Mesothelial cell of epicardium (in vitro differentiated cells): ENCODE measurements at places on chromosomes 1 and 21.
A peak's percentile ranks its signal among the peaks of the same experiment; 100 is the strongest.

DNA sequence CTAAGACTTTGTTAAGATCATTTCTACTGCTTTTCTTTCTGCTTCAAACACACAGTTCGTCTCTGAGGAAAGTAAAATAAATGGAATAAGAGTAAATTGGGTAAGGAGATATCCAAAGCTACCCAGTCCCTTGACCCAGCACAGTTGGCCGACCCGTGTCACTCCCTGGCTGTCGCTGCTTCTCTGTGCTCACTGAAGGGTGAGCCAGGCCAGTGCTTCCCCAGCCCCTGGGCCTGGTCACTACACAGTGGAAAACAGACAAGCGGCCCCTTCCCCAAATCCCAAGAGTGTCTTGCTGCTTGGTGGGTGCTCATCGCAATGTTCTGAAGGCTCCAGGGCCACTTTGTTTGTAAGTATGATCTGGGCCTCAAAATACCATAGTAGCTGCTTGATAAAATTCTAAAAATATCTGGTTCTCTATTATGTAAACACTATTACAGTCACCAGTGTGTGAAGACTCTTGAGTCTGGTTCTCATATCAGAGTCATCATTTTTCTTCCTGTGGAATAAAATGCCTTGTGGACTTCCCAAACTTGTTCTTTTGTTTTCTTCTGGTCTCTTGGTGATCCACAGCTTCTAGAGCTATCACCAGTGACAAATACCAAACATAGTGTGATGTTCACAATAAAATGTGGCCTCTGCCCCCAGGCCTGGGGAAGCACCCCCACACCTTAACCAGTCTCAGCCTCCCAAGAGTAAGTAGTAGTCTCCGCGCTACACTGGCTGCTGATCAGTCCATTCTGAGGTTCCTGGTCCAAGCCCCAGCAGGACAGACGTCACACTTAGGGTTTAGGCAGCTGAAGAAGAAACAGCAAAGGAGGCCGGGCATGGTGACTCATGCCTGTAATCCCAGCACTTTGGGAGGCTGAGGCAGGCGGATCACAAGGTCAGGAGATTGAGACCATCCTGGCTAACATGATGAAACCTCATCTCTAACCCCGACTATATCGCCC, 106.2 kb downstream of the DHRS3 start:
- no peak for DNase-seq

DNA sequence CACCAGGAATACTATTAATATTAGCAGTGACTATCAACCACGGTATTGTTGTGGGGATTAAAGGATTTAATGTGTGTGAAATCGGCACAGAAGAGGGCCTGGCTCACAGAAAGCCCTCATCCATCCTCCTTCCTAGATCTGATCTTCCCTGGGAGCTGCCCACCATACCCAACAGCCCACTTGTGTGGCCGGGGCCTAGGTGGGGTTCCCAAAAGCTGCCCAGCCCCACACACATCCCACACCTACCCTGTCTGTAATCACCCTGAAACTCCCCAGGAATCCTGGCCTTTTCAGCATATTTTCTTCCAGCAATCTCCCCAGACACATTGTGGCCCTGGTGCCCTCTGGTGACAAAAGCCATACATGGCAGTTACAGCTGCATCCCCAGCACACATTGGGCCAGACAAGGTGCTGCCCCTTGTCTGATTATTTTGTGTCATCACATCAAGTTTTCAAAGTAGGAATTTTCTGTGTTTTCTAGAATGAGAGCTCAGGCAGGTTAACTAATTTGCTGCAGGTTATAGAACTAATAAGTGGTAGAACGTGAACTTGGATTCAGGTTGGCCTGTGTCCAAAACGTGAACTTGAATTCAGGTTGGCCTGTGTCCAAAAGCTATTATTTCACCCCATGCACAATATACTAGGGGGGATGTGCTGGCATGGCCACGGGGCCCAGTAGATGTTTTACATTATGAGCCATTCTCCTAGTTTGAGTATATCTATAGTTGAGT, 5.3 kb upstream of the SLC6A9 start:
- DNase-seq, result peak; percentile 65

- DNase-seq, result no peak
Observed at GRCh38 chr1:204483791-204484190, 10.8 kb downstream of the PIK3C2B start.

DNA sequence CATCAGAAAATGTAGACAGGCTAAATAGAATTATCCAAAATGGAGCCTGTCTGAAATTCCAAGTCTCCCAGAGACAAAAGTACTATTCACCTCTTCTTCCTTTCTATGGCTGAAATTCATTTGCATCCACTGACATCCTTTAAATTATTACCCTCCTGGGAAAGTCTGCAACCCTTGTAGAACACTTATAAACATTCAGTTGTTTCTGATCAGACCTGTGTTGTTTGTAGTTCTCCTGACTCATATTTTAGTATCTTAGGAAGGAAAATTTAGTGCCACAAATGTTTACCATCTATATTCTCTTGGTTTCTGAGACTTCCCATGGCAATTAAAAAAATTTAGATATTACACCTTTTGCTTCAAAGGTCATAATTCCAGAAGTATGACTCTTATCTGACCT, 69.6 kb upstream of the C1orf105 start:
- no peak for DNase-seq

DNA sequence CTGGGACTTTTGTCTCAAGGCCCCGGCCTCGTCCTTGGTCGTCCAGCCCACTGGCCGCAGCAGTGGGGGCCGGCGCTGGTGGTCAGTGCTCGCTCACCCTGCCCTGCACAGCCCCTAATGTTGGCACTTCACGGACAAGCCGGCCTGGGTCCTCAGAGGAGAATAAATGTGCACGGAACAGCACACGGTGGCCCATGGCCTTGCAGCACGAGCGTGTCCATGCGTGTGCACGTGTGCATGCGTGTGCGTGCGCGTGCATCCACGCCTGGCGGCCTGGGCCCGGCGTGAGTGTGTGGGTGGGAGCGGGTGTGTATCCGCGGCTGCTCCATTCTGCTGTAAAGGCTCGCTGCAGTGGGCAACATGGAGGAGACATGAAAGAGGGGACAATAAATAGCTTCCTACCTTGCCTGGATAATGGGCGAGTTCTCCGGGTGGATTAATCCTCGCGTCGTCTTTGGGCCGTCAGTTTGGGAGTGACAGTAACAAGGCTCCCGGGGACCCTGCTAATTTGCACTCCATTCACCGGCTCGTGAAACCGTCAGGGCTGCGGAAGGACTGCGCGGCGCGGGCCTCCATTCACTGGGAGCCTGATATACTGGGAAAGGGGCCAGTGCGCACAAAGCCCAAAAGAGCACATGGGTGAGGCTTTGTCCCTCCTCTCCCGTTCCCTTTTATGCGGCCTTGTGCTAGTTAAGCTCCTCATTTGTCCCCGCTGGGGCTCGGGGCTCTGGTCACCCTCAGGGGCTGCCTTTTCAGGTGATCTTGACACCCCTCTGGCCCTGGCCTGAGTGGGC, 142.8 kb downstream of the PRDM16 start:
- DNase-seq, result no peak

DNA sequence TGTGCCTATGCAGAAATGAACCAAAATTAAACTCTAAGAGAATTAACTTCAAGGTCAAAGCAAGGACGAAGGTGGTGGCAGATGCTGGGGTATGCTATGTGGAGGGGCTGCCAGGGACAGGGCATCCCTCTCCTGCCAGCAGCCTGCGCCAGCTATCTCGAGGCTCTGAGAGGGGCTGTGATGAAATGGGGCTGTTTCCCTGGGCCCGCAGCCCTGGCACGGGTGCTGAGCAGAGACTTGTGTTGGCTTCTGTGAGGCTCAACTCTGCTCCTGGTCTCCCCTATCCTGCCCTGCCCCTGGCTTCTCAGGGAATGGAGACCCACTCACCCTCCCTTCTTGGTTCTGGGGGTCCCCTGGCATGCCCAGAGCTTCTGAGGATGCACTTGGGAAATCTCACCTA, 41.9 kb upstream of the TIAM1 start:
- DNase-seq, result peak; percentile 11

GRCh38 chr1:212838145-212838544, 9.3 kb downstream of the SPATA45 start:
- DNase-seq, result no peak

- DNase-seq, result no peak
Observed at GRCh38 chr21:17441370-17441769, 71.5 kb upstream of the CXADR start.

DNA sequence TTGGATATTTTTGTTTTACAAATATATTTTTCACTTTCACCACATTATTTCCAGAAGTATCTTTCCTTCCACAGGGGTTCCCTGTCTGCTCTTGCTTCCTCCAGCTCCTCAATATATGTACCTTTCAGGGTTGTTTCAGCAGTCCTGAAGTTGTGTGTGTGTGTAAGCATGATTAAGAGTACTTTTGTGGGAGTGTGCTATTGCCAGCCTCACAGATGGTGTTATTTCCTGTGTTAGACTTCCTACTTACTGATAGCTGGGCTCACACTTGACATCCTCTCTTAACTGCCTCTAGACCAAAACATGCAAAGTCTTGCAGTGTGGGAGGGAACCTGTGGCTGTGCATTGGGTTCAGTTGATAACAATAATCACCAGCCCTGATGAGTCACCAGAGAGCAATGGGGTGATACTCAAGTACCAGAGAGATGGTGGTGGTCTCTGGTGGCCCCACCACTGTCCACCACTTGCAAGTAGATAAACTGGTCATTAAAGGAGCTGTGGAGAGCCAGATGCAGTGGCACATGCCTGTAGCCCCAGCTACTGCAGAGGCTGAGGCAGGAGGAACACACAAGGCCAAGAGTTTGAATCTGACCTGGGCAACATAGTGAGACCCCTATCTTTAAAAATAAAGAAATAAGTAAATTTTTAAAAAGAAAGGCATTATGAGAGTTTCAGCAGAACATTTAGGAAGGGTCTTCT, 126.7 kb downstream of the NR5A2 start:
- DNase-seq, result no peak

DNA sequence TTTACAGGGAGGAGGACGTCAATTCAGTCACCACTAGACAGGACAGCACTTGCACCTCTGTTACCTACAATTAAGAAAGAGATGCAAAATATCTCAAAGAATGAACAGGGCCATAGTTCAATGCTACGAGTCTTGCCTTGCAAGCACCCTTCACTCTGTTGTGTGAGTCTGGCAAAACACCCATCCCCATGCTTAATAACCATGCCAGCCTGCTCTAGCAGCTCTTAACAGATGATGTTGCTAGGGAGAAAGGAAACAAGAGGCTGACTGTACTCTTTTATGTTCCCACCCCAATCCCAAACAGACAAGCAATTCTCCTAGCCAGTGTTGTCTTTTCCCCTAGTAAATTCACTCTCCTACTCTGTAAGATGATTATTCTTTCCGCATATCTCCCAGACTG, 5.3 kb downstream of the CBR1 start:
- no peak for DNase-seq

DNA sequence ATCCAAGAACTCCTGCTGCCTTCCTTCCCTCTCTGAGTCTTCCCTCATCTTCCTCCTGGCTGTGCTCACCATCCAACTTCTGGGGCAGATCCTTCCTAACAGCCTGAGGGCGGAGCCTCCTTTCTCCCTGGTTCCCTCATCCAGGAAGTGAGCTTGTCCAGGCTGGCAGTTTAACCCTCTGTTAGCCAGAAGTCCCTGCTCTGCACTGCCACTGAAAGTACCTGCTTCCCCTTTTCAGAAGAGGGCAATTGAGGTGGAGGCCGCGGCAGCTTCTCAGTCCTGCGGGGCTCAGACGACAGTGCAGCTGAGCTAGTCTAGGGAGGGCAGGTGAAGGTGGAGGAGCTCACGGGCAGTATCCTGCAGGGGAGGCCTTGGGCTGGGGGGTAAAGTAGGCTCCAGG, 149.1 kb downstream of the FCRL5 start:
- DNase-seq, result no peak

- DNase-seq, result no peak
Observed at GRCh38 chr1:170415710-170416372, 116.1 kb upstream of the GORAB start.

DNA sequence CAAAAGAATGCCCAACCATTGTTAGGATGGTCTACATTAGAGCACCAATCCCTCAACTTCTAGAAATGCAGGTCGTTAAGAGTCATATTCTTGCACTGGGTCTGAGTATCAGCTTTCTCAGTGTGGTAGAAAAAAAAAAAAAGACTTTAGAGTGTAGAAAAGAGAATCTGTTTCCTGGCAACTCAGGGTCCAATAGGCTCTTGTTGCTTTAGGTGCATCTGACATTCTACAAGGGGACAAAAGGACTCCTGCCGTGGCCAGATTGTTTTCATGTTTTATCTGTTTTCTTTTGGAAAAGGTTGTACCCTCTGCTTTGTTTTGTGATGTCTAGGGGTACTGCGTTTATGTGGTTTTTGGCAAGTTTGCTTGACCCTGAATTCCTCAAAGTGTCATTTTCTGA, 105.4 kb upstream of the KCNK2 start:
- no peak for DNase-seq

GRCh38 chr1:66831529-66832239, 30.6 kb upstream of the INSL5 start:
- no peak for DNase-seq

- no peak for DNase-seq
Observed at GRCh38 chr1:58883888-58884482, 100.1 kb upstream of the JUN start.

DNA sequence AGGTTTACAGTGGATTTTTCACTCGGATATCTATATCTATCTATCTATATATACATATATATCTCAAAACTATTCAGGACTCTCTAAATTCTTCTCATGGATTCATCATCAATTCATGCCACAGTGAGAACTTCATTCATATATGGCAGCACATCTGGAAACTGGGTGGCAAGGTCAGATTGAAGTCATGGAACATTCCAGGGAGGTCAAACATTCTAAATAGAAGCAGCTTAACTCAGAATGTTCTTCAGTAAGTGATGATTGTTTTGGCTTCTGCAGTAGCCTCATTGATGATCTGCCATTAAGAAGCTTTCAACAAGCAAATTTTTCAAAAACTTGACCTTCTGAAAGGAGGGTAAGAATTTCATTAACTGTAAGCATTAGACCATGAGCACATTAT, 46.9 kb upstream of the ADAMTS1 start:
- DNase-seq, result no peak

DNA sequence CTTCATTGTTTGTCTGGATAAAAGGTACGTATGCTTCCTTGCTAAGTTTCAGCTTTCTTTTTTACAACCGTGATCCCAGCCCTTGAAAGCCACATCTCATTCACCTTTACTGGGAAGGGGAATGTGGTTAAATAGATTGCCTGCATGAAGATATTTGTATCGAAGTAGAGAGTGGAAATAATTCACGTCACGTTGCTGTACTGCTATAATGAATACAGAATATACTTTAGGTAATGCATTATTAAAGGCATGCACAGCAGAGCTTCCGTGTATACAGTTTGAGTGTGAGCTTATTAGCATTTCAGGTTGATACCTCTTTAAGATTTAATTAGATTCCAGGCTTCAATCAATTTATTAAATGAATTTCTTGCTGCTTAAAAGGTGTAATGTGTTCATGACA, 153.8 kb downstream of the HHAT start:
- no peak for DNase-seq

- DNase-seq, result no peak
Observed at GRCh38 chr1:43925846-43926245, 7.8 kb upstream of the ARTN start.

DNA sequence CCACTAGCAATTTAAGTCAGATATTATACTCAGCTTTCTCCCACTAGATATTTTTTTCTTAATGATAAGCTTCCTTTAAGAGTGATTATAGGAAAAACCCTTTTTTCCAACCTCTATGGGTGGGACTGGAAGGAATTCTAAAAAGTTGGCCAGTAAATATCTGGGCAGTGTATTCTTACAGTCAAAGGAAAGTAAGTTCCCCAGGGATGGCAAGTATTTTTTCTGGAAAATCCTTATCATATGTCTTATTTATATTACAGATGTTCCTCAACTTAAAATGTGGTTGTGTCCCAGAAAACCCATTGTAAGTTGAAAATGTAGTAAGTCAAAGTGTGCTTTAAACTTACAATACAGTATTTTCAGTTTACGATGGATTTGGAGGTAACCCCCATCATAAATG, 29.2 kb downstream of the CMPK1 start:
- no peak for DNase-seq
